HAP-1 (cell line): ENCODE measurements at places on chromosomes 13 and 19.
A peak's percentile ranks its signal among the peaks of the same experiment; 100 is the strongest.

GRCh38 chr13:83568019-83568418 lies 314.3 kb downstream of the SLITRK1 start:
- DNase-seq: no peak

DNA sequence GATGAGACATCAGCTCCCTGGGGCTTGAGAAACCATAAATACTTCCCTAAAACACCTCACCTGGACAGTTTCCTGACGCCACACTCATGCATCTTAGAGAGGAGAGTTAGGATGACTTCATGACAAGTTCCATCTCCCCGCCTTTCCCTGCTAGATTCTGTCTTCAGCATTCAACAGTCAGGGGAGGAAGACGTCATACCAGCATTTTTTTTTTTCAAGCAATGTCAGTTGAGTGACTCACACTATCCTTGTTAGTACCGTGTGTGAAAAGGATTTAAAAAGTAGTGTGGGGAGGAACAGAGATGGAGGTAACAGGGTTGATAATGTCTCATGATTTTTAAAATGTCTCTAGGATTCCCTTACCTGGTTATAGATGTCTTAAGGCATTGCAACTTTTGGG lies at the start of gene OR7D2:
OR7D2 (plus strand) TSS at position 79 of the 400 bp plus-strand sequence. CDS start 6,803 bp downstream, outside the sequence.
- no peak for DNase-seq

GRCh38 chr13:30652746-30653386 lies 35.1 kb downstream of the USPL1 start:
- DNase-seq: no peak

GRCh38 chr13:73984949-73985691 lies 149.1 kb downstream of the KLF12 start:
- DNase-seq: no peak

GRCh38 chr13:30346153-30346788 lies 38.9 kb upstream of the KATNAL1 start:
- no peak for DNase-seq

DNA sequence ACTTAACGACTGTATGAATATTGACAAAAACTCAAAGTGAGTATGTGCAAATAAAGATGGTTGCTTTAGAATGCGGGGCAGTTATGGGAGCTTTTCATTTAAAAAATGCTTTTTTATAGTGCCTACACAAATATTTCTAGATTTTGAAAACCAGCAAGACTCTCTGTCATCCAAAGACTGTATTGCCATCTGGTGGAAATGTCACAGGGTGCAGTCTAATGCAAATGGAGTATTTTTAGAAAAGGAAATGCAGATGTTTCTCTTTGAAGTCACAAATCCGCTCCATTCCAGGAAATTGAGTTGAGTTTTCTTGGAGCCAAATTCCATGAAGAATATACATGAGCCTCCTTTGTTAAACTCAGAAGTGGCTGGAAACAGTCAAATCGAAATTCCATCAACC lies 2.3 kb upstream of the C1QTNF9B start:
- peak; percentile 67 for DNase-seq
